ENCODE measurements at places on chromosomes 5 and 9.

GRCh38 chr9:130034570-130034969 lies 8.4 kb downstream of the FNBP1 start:
- DNase-seq, result no peak

DNA sequence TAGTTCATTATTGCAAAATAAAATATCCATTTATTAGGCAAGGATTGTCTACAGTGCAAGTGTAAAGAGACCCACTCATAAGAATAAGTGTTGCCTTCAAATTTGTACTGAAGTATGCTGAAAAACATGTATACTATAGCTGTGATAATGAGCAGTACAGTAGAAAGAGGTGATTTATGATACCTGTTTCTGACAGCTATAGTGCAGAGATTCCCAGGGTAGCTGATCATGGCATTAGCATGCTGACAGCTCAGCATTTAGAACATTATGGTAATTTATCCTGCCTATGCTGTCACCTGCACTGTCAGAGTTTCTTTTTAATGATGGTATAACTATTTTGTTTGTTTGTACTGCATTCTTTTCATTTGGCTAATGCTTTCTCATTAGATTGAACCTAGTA lies 177.6 kb upstream of the TLX3 start:
- peak; percentile 31 for DNase-seq

DNA sequence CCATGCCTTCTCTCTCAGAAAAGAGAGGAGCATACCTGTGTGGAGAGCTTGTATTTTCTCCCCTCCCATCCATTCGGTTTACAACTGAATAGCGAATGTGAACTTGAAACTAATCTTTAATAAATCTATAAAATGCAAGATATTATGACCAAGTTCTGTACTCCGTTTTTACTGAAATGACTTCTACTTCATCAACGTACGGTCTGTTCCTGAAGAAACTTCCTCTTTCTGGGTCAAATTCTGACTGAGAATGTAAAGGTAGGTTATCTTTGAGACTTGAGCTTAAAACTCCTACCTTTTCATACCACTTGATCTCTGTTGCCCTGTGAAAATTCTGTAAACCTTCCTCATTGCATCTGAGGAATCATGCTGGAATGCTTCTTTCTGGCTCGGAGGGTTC lies 4.2 kb upstream of the CTNNAL1 start:
- DNase-seq, result no peak

DNA sequence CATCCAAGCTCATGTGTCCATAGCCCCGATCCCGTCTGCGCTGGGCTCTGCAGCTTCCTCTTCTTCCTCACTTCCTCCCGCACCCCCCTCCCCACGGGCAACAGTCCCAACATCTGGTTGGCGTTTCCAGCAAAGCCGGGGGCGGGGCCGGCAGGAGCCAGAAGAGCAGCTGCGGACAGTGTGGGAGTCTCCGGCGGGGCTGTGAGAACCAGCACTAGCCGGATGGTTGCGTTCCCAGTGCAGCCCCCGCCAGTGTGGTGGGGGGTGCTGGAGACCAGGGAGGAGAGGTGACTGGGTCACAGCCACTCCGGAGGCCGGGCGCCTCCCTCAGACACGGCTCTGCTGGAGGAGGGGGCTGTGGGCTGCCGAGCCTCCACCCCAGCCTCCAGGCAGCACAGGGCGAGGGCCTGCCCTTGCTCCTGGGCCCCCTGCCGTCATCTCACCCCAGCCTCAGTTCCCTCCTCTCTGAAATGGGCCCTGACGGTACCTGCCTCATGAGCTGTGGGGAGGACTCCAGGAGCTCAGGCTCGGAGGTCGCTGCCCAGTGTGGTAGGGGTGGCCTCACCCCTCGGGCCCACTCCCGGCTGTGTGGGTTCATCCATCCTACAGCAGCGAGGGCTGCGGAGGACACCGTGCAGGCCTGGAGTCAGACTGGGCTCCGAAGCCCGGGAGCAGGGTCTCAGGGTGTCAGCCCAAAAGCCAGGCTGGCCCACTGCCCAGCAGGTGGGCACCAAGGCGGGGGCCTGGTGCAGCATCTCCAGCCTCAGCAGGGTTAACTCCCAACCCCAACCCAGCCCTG lies 41.5 kb upstream of the NOTCH1 start:
- no peak for DNase-seq

- DNase-seq, result no peak
Observed at GRCh38 chr5:939368-939767, 46.7 kb downstream of the TRIP13 start.

GRCh38 chr9:133255371-133256135 lies 19.4 kb downstream of the ABO start:
- DNase-seq, result no peak

DNA sequence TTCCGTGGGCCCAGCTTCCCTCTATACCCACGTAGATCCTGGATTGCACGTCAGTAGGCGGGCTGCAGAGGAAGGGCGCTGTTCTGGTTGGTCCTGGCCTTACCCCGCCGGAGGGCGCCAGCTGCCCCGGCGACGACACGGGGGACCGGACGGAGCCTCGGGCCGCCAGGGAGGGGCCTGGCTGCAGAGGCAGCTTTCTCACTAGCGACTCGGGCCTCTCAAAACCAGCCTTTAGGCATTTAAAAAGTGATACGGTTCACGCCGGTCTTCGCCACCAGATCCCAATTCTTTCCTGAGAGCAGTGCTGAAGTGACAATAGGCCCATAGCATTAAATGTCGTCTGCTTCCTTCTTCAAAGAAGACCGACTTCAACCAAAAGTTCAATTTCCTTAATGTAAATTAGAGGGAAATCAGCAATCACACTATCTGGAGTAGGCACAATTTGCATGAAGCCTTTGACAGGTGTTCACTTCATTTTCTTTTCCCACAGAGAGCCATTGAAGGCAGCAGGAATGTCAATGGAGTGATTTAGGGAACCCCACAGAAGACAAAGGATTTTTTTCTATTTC lies 17.6 kb upstream of the UBE2D2 start:
- no peak for DNase-seq

DNA sequence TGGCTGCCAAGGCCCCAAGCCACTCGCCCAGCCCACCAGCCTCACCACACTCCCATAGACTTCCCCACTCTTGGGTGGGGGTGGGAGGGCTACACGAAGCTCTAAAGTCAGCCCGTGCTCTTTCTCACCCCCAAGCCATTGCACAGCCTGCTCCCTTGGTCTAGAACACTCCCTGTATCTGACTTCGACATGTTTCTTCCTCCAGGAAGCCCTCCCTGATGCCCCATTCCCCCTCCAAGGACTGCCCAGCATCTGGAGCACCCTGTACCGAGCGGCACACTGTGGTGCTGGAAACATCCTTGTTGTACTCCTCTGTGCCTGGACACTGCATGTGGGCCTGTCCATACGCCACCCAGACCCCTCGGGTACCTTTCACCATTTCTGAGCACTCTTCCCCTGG lies 49.4 kb upstream of the KCNMB1 start:
- DNase-seq, result no peak

- DNase-seq, result peak; percentile 2
Observed at GRCh38 chr9:134320868-134321471, 5.3 kb upstream of the RXRA start.

- DNase-seq, result no peak
Observed at GRCh38 chr5:39783756-39784421, 359.1 kb upstream of the DAB2 start.

GRCh38 chr9:38333047-38333446 lies 59.5 kb upstream of the ALDH1B1 start:
- no peak for DNase-seq

- DNase-seq, result peak; percentile 3
Observed at GRCh38 chr5:142000704-142001484, 11.9 kb downstream of the GNPDA1 start.

DNA sequence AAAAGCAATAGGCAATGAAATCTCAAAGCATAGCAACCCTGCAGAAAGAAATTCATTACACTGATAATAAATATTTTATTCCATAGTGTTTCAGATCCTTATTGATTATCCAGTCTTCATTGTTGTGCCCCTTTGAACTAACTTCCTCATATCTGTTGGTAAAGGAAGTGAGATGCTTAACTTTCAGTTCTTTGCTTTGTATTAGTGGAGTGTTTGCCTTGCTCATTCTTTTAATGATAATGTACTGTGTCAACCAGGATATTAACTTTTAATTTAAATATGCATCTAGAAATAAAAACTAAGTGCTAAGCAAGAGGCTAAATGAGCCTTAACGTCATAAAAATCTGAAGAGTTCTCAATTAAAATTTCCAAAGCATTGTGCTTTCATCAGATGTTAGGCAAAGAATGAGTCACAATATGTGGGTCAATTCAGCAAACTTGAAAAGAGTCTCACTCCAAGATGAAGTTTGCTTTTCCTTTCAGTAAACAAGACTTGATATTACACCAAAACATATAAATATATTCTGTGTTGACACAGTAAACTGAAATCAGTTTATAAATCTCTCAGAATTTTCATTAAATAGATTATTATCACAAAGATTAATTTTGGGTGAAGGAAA lies 105.9 kb downstream of the GIN1 start:
- DNase-seq, result no peak

DNA sequence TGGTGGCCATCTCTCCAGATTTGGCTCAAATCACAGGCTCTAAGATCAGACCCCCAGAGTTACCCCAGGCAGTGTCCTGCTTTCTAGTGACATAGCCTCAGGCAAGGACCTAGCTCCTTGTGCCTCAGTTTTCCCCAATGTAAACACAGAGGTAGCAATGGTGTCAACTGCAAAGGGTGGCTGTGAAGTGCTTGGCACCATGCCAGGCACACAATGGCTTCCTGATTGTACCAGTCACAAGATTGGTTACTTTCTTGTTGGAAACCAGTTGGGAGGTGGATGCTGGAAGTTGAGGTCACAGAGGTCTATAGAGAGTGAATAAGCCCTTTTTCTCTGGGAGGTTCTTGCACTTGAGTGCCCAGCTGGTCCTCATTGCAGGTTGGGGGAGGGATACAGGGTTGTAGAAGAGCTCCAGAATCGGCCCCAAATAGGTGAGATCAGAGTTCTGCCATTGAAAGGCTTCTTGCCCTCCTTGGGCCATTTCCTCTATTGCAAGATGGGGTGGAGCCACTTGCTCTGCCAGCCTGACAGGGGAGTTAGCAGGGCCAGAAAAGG lies 2.3 kb downstream of the STKLD1 start:
- DNase-seq, result no peak

GRCh38 chr5:60672693-60673264 lies 27.2 kb downstream of the DEPDC1B start:
- no peak for DNase-seq

- DNase-seq, result no peak
Observed at GRCh38 chr5:68883436-68883835, 210.4 kb upstream of the SLC30A5 start.

DNA sequence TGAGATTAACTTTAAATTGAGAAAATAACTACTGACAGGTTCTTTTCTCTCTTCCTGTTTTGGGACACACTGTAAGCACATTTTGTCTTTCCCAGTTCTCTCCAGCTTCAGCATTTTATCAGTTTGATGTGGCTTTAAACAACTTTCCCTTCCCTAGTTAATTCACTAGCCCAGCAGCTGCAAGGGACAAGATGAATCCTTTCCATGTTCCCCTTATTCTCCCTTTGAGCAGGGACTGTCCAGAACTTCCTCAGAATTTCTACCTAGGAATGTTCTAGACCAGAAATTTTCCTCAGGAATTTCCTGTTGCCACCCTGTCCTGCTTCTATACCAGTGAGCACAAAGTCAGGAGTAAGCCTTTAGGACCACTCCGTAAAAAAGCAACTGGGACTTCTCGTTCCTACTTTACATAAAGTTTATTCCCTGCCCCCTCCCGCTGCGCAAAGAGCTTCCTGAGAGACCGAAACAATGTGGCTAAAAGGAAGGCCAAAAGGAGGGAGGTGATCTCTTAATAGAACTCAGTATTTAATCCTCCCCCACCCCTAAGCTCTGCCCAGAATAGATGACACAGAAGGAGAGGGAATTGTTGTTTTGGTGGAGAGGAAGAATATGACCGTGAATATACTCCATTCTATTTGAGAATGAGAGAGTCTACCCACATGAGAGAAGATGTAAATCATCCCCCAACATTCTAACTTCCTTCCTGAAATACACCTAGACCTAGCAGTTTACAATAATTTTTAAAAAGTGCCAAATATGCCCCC lies 61.9 kb downstream of the GLIS3 start:
- no peak for DNase-seq

DNA sequence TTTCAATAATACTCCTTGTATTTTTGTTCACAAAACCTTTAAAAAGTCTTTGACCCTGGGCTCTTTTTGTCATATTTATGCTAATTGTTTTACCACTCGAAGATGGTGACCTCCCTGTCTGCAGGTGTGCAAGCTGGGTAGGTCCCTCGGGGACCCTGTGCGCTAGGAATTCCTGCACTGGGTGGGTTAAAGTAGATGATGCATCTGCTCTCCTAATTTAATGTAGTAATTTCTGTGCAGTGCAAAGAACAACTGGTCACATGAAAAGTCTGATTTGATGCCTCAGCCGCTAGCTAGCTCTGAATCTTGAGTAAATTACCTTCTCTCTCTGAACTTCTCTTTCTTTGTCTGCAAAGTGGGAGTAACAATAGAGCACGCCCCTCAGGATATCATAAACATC lies 139.1 kb upstream of the OTULINL start:
- DNase-seq, result no peak

DNA sequence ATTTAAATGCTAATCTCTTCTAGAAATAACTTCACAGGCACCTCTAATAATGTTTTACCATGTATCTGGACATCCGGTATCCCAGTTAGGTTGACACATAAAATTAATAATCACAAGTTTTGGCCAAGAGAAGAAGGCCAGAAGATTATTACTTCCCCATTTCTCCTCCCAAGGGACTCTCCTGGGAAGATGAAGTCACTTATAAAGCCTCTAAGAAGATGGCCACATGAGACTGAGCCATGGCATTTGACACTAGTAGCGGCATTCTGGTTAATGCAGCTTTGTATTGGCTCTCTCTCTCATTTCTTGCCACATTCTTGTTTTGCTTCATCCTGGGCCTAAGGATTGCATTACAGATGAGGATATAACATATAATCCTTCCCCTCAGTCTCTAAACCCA lies 34.5 kb upstream of the RASA1 start:
- DNase-seq, result no peak

- DNase-seq, result no peak
Observed at GRCh38 chr9:77022783-77023440, 3.5 kb downstream of the FOXB2 start.

GRCh38 chr9:133506653-133507038 lies 18.1 kb downstream of the MYMK start:
- DNase-seq, result no peak

GRCh38 chr5:84376346-84376745 lies 8.3 kb downstream of the EDIL3 start:
- no peak for DNase-seq

DNA sequence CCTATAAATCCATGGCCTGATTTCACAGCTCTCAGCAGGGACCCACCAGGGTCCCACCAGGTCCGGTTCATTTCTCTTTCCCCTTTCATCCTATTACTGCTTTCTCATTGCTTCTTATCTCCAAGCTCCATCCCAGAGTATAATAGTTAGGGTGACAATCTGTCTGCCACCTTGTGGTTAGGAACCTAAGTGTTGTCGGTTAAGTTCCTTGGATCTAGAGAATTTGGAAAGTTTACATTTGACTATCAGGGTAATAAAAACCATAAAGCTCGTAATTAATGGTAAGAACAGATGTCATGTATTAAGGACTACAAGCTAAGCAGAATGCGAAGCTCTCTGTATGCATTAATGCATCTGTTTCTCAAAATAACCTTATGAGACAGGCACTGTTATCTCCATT lies 259.1 kb downstream of the SH3GL2 start:
- no peak for DNase-seq

Measured in NCI-H1105 treated with DMSO at 0.1 percent for 48 hours (cell line).